ENCODE measurements at places on chromosomes 1 and 21.

GRCh38 chr1:15833842-15834405, 13.6 kb upstream of the SPEN start:
- DNase-seq = no peak

GRCh38 chr1:36322786-36323635, 434 bp downstream of the EVA1B start:
- DNase-seq = no peak

DNA sequence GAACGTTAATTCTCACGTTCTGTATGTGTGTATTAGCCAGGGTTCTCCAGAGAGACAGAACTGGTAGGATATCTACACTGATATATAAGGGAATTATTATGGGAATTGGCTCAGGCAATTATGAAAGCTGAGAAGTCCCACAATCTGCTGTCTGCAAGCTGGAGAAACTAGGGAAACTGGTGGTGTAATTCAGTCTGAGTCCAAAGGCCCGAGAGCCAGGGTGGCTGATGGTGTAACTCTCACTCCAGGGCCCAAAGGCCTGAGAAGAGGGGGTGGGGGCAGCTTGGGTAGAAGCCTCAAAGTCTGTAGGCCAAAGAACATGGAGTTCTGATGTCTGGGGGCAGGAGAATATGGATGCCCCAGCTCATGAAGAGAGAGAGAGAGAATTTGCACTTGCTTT, 13.3 kb upstream of the VASH2 start:
- no peak for DNase-seq

DNA sequence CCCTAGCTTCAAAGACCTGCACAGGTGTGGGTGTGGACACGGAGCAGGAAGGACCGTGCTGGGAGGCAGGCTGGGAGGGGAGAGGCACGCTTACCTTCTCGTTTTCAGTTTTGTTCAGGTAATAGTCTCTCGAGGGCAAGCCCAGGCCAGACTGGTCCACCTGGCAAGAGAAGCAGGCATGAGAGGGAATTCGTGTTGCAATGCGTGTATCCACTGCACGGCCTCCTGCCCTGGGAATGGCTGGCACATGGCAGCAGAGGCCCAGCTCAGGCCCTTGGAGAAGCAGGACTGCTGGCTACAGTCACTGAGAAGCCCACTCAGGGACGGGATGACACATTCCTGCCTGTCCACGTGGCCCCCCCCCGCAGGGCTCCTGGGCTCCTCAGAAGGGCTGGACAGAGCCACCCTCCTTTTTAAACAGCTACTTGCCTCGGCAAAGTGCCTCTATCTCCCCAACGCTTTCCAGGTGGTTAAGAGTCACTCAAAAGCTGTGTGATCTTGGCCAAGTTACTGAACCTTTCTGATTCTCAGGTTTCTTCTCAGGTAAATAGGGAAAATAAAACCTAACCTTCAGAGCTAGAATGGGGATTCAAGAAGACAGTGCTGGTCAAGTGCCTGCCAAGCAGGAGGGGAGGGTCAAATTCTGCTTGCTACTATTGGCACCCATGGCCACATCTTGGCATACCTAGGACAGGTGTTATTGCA, 32.7 kb downstream of the ECE1 start:
- DNase-seq = no peak

DNA sequence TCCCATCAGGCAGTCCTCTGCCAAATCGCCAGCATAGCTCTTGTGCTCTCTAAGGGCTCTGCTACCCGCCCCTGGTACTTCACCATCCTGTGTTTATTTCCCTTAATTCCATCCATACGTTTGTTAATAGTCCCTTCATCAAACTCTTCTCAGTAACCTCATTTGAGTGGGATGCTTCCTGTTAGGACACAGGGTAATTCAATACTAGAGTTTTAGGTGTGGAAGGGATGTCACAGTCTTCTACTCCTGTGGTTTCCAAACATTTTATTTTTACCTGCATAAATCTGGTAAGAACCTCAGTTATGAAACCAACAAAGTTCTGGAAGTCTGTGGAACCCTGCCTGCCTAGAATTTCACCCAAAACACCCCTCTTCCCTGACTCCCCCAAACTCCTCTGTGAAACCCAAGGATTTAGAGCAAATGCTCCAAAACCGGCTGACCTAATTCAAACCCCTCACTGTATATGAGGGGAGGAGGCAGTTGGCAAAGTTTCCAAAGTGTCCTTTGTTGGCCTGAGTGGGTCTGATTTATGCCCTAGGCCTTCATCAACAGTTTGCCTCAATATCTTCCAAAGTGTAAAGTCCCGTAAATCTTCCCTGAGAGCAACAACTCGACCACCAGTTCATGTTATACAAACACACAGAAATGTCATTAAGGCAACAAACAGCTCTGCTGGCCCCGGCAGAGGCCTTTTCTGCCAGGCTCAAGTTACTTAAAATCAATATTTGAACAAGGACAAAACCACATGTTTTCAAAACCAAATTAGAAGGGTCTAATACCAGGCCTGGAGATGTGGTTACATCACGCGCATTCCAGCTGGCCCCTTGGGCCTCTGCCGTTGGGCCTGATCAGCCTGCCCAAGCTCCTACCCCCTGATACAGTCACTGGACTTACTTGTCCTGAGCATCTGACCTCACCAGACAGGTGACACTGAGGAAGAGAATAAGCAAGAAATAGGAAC, 82.4 kb upstream of the FGGY start:
- DNase-seq = no peak

- DNase-seq = no peak
Observed at GRCh38 chr1:5435414-5435813, 556.8 kb downstream of the NPHP4 start.
